Inflammatory macrophage treated with lipopolysaccharide for 1 hour (primary cell): ENCODE measurements at places on chromosomes 6 and 20.
A peak's percentile ranks its signal among the peaks of the same experiment; 100 is the strongest.

DNA sequence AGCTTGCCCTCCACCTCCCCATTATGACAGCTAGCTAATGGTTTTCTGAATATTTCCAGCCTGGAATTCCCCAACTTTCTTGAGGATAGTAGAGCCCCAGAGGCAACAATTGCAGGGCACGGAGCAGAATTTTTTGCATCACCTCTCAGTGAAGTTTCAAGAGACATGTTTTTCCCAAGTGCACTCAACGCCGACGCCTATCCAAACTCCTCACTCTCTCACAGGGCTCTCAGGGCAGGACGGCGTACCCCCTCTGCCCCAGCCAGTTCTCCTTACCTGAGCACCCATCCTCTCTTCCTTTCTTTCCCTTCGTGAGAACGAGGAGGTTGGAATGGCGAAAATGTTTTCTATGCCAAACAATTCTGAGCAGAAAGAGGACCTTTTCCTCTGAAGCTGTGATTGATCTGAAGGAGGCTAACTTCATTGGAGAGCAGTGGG lies 83.1 kb upstream of the FOXQ1 start:
- no peak for DNase-seq

GRCh38 chr20:3751675-3752385 lies 15.7 kb downstream of the ADISSP start:
- DNase-seq: peak; percentile 67

DNA sequence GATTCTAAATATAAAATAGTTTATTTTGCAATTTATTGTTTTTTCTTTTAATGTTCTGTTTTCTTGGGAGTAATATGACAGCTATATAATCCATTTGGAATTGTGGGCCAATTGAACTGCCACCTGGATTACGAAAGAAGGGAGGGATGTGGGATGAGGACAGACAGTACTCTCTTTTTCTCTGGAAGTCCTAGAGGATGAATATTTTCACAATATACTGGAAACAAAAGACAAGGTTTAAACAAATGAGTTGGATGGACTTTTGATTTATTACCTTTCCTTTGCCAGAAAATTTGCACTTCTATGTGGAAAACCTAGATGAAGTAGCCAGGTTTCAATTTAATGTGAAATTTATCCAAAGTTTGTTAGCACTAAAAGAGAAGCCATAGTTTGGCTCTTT lies 325.5 kb upstream of the IMPG1 start:
- DNase-seq: no peak

GRCh38 chr20:41030531-41031242 lies 2.1 kb downstream of the TOP1 start:
- no peak for DNase-seq

- no peak for DNase-seq
Observed at GRCh38 chr6:144353871-144354314, 68.8 kb downstream of the UTRN start.

GRCh38 chr20:25272223-25273000 lies 24.5 kb downstream of the PYGB start:
- DNase-seq: no peak
